Natural killer cell (primary cell): ENCODE measurements at places on chromosomes 5 and 9. TPM values are rescaled to one million over a fixed set of nuclear protein-coding genes. Genes with fewer than 3 reads are reported as not detected.

GRCh38 chr5:32709750-32710549, 1.2 kb upstream of the NPR3 start:
- peak; percentile 42 for DNase-seq

- peak; percentile 92 for DNase-seq
Observed at GRCh38 chr5:134524826-134525682, at the start of gene JADE2. Gene JADE2, plus strand, starts transcription at chr5:134525670. Its CDS starts 10,188 bp downstream, at chr5:134535858.

DNA sequence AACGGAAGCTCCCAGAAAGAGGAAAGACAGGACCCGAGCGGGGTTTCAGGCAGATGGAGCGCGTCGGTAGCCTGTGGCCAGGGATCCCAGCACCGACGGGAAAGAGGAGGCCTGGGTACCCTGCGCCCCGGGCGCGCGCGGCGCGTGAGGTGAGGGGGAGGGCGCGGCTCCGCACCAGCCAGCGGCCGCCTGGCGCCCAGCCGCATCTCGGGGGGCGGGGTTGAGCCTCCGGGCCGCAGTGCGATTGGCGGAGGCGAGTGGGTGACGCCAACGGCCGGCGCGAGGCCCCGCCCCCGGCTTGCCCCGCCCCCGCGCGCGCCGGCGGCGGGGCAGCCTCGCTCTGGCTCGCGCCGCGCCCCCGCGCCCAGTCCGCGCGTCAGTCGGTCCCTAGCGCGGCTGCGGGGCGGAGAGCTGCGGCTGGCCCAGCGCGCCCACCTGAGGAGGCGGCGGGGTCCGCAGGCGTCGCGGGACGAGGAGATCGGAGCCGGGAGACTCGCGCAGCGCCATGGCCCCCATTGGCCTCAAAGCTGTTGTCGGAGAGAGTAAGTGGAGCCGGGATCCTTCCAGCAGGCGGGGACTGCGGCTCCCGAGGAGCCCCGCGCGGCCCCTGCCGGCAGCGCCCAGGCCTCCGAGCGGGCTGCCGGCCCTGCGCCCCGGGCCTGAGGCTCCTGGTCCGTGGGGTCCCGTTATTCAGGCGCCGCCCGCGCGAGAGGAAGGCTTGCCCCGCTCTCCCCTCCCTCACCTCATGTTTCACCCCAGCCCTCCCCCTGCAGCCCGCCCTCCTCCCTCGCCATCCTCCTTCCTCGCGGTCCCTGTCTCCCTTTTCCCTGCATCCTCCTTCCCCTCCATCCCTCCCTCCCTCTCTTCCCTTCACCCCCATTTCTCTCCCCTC, at the start of gene STXBP1:
Gene STXBP1, plus strand, starts transcription at position 379 of the 892 bp plus-strand sequence. Its CDS starts 127 bp downstream, at position 506.
- peak; percentile 87 for DNase-seq

GRCh38 chr5:157913575-157913974, 54.6 kb upstream of the CLINT1 start:
- no peak for DNase-seq

- no peak for DNase-seq
Observed at GRCh38 chr5:170743876-170744212, 39.7 kb upstream of the GABRP start.

DNA sequence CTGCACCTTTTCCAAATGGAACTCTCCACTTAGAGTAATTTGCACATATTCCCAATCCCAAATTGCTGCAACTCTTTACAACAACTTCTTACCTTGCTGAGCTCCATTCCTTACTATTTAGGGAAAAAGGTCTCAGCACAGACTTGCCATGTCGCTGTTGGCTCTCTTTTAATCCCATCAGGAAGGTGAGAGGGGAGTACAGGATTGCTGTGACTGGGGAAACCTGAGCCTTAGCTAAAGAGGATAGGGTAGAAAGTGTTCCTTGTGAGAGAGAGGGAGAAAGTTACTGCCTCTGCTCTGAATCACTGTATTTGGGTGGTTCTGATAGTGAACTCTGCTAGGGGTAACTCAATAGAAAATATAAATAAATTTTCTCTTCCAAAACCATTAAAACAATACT, 43.7 kb upstream of the GABRA1 start:
- DNase-seq = no peak

PCDHGA8 gene
- total RNA-seq = 0.07 TPM

MOB3B gene
- 0.23 TPM for total RNA-seq

DNA sequence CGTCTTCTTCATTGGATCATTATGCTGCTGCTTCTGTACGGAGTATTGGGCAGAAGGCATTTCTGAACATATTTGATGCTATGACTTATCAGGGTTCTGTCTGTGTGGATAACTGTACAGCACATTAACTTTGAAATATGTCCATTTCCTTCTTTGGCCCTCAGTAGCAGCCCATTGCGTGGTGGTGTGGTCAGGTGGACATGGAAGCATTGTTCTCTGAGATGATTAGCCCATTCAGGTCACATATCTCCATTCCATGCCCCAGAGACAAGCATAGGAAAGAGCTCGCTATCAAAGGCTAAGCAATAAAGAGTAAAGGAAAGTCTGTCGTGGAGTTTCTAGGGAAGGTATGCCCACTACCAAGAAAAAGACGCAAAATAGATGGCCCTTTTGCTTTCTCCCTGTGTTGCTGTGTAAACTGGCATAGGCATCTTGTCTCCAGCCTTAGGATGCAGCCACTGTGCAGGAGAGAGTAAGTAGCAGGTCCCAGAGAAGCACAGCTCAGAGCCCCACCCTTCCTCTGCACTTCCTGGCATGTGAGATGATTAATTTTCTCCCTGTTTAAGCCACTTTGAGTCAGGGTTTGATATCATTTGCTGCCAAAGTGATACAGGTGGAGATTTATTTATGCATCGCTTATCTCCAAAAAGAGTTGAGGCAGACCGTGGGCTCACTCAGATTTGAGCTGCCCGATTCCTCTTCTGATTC, 221.9 kb downstream of the PDZD2 start:
- DNase-seq = no peak

DNA sequence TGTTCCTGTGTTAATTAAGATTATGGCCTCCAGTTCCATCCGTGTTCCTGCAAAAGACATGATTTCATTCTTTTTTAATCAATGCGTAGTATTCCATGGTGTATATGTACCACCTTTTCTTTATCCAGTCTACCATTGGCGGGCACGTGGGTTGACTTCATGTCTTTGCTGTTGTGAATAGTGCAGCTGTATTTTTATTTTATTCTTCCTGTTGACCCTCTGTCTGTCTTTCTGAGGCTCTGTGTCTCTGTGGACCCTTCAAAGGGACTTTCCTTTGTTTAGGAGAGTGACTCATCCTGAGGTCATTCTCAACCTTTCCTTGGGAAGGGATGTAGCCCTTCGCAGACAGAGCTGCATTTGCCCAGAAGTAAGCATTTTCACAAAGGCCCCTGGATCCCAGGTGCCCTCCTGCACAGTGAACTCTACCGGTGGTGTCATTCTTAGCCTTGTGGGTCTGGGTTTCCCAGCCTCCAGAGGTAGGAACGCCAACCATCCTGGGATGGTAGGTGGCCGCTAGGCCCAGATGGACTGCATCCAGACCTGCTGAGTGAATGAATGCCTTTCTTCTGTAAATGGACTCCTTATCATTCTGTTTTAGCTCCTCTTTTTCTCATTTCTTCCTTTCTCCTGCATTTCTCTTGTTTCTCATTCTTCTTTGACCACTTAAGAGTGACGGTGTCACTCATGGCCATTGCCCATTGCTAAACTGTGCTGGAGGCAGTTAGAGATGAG, 22.4 kb downstream of the TRIO start:
- DNase-seq = no peak

N4BP3 gene
- 16.9 TPM for total RNA-seq

DNAJC25 gene
- total RNA-seq = 5.7 TPM
